ENCODE measurements at places on chromosomes 7 and 10.

DNA sequence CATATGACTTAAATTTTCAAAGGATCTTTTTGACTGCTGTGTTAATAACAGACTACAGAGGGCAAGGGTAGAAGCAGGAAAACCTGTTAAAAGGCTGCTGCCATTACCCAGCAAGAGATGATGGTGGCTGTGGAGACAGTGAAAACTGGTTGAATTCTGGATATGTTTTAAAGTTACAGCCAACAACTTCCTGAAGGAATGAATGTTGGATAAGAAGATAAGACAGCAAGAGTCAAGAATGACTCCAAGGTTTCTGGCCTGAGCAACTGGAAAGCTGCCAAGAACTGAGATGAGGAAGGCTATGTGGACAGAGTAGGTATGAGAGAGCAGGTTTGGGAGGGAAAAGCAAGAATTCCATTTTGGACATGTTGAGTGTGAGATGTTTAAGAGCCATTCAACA lies 19.1 kb downstream of the CNOT4 start:
- no peak for DNase-seq

GRCh38 chr10:71436268-71437125 lies 39.8 kb downstream of the CDH23 start:
- no peak for DNase-seq

GRCh38 chr7:158407581-158408317 lies 179.9 kb downstream of the PTPRN2 start:
- no peak for DNase-seq

DNA sequence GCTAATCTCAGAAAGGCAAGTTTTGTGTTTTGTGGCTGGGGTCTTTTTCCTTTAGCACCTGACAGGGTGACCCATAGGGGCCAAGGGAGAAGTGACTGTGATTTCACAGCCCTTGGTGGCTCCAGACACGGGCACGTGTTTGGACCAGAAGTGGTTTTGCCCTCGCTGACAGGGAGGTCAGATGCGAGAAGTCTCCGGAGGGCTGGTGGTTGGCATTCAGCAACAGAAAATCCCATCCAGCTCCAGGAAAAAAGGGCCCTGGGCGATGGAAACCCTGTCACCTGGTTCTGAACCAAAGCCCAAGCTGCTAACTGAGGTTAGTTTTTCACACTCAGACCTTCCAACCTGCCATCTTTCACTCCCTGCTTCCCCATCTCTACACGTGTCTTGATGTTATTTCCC lies 272.9 kb downstream of the TRIL start:
- DNase-seq, result no peak

- no peak for DNase-seq
These were observed 559.7 kb upstream of the MGMT start for GRCh38 chr10:128907155-128907941.

DNA sequence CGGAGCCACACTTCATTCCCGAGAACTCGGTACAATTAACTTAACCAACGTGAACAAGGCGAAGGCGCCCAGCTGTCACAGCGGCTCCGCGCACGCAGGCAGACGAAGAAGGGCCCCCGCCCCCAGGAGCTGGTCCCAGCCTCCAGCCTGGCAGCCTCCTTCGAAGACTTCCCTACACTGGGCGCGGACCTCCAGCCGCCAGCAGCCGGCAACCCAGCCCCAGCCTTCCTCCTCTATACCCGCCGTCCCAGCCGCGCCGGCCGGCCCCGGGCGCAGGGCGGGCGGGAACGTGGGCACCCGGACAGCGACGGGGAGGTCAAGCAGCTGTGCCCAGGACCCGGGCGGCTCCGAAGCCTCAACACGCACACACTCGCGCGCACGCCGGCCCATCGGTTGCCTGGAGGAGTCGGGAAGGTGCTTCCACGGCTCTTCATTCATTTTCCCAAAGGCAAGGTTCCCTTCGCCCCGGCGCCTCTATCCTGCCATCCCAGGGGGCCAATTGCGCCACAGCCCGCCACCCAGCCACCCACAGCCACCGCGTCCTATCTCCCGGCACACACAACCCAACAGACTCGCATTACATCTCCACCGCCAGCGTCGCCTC lies 1.6 kb downstream of the CHST15 start:
- DNase-seq, result no peak

- no peak for DNase-seq
These were observed 5.5 kb upstream of the MDFIC start for GRCh38 chr7:114916261-114916892.

DNA sequence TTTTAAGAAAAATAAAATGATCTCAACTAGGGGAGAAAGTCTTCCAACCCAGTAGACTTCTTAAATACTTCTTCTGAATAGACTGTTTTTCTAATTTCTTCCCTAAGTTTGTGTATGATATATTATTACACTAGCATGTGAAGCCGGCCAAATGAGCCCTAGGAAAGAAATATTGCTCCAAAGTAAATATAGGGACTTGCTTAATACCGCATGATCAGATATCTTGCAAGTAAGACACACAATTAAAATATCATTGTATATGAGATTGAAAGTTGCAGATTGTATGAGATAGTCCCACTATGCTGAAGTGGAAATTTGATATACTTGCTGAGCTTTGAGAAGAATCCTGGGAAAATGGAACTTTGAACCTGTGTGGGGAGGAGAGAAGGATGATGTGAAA lies 225.7 kb downstream of the BAMBI start:
- DNase-seq, result no peak

DNA sequence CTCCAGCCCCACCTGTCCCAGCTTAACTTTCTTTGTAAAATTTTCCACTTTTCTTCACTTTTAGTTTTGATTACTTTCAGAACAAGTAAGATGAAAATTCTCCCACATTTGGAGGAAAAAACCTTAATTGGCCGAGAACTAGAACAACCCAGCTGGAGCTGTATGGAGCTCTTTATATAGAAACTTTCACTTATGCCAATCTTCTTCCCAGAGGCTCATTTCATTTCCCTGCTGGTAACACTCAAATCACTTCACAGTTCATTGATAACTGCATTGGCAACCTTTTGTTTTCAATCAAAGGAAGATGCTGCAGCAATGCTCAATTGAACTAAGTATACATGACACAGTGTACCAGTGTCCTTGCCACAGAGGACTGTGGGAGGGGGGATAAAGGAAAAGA lies 176.2 kb upstream of the NOBOX start:
- DNase-seq, result no peak

DNA sequence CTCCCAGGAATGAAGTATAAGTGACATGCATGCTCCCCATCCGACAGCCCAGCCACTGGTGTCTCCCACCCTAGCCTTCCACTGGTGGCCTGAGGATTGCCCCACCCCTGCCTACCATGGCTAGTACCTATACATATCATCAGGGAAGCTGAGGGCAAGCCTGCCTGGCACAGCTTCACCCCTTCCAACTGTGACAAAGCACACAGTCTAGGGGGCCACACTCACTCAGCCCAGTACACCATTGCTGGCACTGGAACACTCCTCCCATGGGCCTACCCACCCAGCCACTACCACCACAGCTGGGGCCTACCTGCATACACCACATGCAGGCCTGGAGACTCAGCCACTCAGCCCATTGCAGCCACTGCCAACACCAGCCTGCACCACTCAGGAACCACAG lies 393.1 kb upstream of the STEAP1 start:
- no peak for DNase-seq

DNA sequence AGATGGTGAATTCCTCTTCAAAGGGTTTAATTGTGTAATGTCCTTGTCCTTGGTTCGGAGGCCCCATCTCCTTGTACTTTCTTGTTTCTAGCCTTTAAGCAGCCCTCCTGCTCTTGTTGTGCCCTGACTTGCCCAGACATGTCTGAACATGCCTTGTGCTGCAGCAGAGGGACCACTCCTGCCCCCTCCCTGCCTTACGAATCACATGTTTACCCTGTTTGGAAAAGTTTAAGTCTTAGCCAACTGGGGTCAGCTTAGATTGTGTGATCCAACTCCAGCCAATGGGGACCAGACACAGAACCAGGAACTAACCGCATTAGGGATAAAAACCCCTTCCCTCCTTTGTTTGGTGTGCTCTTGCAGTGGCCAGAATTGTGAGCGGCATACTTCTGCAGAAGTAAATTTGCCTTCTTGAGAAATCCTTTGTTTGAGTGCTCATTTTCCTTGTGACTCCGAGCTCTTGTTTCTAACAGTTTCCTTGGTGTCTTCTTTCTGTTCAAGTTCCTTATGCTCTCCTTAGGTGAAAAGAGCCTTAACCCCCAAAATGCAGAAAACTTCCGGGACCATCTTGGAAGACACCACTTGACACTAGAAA lies 29.4 kb downstream of the CLRN3 start:
- DNase-seq, result no peak

DNA sequence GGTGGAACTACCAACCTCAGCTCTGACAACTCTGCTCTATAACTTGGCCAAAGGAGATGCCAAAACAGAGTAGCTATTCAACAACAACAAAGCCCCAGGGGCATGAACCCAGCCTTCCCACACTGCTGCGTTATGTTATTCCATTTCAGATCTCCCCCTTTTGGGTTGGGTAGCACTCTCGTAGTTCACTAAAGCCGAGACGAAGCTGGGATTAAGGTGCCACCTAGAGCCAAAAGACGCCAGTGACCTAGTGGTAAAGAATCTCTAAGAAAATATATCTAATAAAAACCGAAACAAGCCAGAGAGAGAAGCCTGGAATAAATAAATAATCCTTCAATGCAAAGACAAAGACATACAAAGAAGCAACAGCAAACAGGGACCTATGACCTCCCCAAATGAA lies 217.3 kb downstream of the HERPUD2 start:
- no peak for DNase-seq

DNA sequence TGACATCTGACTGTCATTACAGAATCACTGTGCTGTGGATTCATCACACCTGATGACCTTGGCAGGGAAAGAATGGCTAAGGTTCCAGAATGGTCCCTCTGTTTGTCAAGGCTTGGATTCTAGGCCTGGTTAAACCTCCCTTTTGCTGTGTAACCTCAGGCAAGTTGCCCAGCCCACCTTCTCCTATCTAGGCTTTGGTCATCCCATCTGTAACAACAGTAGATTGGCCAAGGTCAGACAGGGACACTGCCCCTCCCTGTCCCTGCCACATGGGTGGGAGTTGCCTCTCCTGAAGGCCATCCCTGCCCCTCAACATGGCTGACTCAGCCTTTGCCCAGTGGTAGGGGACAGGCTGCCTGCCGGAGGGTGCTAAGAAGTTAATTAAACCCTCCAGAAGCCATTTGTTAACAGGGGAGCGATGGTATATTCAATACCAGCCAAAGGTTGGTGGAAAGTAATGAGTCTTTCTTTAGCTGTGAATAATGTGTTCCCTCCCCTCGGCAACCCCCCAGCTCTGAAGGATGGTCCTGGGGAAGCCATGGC lies 149.8 kb upstream of the PCBD1 start:
- DNase-seq, result no peak

DNA sequence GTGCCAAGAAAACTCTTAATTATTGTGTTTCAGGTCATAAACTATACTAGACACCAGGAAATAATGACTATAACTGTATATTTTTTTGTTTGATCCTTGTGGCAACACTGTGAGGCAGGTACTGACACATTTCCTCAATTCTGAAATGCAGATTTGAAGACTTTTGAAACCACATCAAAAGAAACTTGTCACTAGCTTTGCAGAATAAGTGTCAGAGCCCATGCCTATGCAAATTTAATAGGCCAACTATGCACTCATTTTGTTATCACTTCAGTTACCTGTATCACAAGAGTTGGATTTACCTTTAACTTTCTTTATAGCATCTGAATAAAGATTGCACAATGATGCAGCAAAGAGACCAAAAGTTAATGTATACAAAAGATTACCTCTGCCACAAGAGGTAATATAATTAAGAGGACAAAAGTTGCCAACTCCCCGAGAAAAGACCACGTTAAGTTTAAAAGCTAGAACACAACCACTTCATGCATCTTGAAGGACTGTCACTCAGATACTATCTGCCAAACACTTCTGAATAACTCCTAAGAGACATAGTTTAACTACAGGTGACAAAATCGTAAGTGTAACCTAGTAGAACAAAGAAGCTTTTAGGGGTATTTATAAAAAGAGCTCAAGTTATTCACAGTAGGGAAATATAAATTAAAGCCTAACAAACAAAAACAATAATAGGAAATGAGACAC lies 80.5 kb downstream of the ELAPOR2 start:
- DNase-seq, result no peak

DNA sequence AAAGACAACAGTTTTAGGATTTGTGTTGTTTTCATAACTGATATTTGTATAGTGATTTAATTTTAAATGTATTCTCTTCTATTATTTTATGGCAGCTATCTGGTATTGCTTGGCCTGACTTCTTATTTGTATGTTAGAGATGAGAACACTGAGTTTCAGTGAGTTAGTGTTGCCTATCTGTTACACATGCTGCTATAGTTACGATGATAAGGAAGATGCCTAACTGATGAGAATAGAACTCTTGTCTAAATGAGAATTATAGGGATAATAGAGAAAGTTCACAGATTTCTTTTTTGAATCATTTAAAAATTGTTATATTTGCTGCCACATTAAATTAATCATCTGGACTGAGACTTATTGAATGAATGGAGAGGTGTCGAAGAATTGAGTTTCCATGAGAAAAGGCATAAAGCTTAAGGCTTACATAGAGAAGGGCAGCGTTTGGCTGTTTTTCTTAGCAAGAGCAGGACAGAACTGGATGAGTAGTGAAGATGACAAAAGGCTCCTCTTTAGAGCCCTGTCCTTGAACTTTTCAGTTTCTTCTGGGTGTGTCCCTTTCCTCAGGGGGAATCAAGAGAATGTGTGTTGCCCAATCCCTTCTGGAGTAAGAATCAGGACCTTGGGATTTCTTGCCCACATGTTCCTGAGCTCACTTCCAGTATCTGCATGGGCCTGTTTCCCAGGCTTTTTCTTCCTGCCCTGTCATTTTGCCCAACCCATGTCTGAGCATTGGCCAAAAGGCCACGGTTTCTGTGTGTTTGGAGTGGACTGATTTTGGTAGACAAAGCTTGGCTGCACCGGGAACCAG lies 195.6 kb upstream of the CSTF2T start:
- DNase-seq, result no peak

DNA sequence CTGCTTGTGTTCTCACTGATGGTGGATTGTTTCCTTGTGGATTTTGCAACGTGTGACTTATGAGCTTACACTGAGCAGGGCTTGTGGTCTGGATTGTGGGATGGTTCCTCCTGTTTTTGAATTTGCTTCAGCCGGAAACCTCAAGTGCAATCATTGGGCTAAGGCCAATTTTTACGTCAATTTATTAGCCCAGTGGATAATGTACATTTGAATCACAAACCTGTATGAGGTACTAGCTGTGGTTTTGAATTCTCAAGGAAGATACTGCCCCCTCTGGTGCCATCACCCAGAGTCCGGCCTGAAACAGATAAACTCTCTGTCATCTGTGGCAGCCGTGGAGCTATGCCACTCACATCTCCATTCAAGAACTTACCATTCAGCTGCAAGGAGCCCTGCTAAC lies 7.3 kb upstream of the ZNF777 start:
- no peak for DNase-seq

DNA sequence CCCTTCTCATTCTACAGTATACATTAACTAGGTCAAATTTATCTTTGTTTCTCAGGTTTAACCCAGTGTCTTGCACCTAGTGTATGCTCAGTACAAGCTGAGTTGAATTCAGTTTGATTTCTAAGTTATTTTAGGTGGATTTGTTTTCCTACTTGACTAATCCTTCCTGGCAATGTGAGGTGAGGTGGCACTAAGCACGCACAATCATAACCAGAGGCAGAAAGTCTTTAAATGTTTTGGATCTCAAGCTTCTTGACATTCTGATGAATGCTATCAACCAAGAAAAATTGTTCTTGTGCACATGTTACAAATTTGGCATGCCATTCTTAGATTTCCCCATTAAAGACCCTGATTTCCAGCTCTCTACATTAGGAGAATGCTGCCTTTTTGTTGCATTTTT lies 3.2 kb downstream of the BZW2 start:
- no peak for DNase-seq
